ENCODE measurements at places on chromosomes 4 and X.

GRCh38 chr4:185381288-185382196 is 14.2 kb downstream of the LRP2BP start:
- no peak for DNase-seq

DNA sequence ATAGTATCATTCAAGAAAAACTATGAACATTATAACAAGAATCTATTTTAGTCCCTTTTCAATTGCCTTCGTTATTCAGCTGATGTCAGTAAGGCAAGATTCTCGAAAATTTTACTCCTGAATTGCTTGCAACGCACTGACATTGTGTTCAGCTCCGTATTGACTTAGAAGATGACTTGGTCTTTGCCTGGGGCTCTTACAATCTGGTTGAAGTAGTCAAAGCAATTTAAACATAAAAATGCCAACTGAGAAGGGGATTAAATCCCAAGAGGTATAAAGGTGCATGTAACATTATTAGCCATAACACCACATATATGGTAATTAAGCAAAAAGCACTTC is 507.1 kb downstream of the CENPC start:
- no peak for DNase-seq

DNA sequence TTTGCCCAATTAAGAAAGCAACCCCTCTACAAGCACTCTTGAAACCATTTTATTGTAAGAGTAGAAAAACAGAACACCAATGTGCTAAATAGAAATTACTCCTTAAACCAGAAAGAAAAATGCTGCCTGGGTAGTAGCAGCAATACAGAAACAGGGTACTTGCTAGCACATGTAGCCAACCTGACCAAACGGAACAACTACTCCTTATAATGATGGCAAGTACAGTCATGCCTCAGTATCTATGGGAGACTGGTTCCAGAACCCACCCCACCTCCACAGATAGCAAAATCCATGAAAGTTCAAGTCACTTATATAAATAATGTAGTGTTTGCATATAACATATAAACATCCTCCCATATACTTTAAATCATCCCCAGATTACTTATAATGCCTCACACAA is 168.8 kb downstream of the ATRX start:
- no peak for DNase-seq

DNA sequence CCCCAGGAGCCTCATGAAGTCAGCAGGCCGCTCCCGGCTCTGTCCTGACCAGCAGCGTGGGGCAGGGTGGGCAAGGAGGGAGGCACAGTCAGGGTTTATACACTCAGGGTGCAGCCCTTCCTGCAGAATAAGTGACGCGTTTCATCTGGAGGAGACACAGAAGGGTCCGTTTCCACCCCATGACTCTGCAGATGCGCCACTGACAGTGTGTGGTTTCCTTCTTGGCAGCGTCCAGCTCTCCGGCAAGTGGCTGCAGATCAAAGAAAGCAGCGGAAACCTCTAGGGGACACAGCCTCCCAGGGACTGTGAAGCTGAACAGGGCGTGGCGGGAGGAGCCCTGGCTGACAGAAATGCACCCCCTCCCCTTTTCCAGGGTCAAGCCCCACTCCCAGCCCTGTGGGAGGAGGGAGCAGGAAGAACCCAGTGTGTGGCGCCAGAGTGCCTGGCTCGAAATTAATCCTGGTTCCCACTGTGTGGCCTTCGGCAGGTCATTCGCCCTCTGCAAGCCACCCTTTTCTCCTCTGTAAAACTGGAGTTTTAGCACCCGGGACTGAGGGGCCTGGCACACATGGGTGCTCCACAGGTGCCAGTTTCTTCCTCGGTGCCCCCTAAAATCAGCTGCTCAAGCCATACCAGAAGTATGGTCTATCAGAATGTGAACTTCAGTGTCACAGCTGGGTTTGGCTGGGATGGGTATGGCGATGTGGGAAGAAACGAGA is 17.3 kb upstream of the TBC1D14 start:
- DNase-seq = peak; percentile 79

DNA sequence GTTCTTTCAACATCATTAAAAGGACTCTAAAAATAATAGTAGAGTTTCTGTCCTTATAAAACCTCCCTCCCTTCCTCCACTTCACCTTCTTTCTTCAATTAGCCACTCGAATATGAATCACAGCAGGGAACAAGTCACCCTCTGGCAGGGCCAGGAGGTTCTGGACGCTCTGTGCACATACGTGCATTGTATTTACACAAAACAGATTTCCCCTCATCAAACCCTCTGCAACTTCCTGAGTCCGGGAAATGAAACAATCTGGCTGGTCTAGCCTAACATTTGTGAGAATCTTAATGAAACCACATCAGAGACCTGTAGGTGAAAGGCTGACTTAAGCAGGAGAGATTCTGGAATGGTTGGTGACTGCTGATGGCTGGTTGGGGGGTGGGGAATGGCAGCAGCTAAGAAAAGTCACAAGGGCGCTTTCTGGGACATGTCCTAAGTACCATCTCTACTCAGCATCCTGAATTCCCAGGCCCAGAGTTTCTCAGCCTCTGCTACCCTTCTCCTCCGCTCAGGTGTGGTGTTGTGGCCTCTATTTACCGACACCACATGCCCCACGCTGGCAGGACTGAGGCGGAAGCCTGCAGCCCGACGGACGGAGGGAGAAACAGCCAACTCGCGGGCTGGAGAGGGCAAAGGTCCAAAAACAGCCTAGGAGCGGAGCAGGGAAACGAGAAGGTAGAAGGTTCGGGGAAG is 1.0 kb downstream of the ZDHHC9 start:
- no peak for DNase-seq

Data from WERI-Rb-1 (cell line).